ENCODE measurements at places on chromosomes 12 and 14. TPM values are rescaled to one million over a fixed set of nuclear protein-coding genes. Genes with fewer than 3 reads are reported as not detected.

DNA sequence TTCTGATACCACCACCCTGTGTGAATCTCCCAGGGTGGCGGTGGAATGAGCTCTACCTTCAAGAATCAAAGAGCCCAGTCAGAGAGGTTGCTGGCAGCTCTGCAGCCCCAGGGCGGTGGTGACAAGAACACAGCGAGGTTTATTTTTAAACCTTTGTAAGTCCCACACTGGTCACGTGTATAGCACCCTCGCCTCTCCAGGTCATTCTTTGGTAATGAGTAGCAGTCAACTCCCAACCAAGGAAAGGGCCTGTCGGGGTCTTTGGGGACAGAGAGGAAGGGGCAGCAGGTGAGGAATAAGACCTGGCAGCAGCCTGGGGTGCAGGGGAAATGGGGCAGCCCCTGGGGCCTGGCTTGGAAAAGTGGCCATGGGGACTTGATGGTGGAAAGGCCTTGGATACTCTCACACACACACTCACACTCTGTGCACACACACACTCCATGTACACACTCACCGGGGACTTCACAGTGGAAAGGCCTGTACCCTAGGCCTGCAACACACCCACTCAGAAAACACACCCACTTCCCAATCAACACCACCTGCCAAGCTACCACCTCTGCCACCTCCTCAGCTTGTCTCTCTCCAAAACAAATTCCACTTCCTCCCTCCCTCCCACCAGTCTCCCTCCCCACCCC, 178.6 kb downstream of the DPF3 start:
- DNase-seq: peak; percentile 35

DNA sequence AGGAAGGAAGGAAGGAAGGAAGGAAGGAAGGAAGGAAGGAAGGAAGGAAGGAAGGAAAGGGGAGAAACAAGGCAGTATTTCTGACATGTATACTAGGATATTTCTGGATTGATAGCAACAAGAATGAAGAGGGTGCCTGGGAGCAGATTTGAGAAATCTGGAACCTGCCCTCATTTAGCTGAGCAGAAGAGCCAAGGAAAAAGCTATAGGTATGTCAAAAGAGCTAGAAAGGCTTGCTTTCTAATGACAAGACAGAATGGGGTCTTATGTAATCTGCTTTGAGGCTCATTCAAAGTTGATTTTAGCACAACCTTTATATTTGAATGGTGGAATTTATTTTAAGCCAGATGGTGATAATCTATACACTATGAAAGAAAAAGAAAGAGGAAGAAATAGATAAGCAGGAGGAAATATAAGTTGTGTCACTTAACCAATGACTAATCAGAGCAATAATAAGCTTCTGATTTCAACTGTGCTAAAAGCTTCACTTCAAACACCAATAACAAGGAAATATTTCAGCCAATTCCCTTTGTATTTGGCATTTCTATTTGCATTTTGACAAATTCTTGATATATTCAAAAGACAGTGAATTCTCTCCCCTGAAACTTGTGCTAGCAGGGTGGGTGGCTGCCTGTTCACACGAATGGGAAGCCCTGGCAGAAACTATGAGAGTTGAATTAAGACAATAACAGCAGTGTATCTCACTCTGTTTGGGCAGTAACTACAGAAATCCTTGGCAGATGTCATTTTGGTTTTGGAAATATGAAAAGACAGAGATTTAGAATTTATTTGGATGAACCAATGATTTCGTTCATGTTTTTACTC, 76.3 kb upstream of the FLRT2 start:
- DNase-seq: no peak

- DNase-seq: no peak
Observed at GRCh38 chr12:107818984-107819383, 44.5 kb downstream of the ASCL4 start.

GRCh38 chr12:130213249-130213648, 51.0 kb downstream of the FZD10 start:
- no peak for DNase-seq

GRCh38 chr14:53265025-53265424, 111.9 kb upstream of the DDHD1 start:
- DNase-seq: no peak

DNA sequence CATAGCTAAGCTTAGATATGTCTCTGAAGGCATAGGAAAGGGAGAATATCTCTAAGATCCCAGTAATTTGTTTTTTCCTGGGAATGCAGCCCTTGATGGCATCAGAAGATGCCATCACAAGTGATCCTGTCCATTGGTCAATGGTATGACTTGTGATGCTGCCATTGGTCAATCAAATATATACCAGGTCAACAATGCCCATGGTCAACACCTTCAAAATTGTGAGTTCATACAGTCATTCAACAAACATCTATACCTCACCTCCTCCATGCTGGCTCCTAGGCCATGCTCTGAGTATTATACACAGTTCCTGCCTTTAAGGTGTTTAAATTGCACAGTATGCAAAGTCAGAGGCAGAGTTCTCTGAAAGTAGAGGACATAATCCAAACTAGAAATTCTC, 19.3 kb upstream of the IL22 start:
- no peak for DNase-seq

GRCh38 chr12:39632670-39633069, 13.1 kb upstream of the ABCD2 start:
- DNase-seq: no peak

GRCh38 chr14:54579621-54580020, 12.7 kb downstream of the SAMD4A start:
- DNase-seq: no peak

- DNase-seq: no peak
Observed at GRCh38 chr14:67955261-67955660, 135.7 kb downstream of the RAD51B start.

- DNase-seq: no peak
Observed at GRCh38 chr12:74171478-74171909, 366.1 kb upstream of the ATXN7L3B start.

NTF3 gene
- 1.6 TPM for total RNA-seq

KRT82 gene
- not detected for total RNA-seq

HSPB8 gene
- total RNA-seq: 150 TPM

Data from tongue (tissue), 3 donors.